ENCODE measurements at places on chromosomes 3 and 15.
A peak's percentile ranks its signal among the peaks of the same experiment; 100 is the strongest.

- DNase-seq: no peak
Measured at GRCh38 chr15:75570126-75570845, 8.8 kb downstream of the PTPN9 start.

GRCh38 chr3:178084938-178085816 lies 451.1 kb upstream of the KCNMB2 start:
- DNase-seq: peak; percentile 68

GRCh38 chr3:197186887-197187588 lies 111.4 kb downstream of the DLG1 start:
- DNase-seq: no peak

DNA sequence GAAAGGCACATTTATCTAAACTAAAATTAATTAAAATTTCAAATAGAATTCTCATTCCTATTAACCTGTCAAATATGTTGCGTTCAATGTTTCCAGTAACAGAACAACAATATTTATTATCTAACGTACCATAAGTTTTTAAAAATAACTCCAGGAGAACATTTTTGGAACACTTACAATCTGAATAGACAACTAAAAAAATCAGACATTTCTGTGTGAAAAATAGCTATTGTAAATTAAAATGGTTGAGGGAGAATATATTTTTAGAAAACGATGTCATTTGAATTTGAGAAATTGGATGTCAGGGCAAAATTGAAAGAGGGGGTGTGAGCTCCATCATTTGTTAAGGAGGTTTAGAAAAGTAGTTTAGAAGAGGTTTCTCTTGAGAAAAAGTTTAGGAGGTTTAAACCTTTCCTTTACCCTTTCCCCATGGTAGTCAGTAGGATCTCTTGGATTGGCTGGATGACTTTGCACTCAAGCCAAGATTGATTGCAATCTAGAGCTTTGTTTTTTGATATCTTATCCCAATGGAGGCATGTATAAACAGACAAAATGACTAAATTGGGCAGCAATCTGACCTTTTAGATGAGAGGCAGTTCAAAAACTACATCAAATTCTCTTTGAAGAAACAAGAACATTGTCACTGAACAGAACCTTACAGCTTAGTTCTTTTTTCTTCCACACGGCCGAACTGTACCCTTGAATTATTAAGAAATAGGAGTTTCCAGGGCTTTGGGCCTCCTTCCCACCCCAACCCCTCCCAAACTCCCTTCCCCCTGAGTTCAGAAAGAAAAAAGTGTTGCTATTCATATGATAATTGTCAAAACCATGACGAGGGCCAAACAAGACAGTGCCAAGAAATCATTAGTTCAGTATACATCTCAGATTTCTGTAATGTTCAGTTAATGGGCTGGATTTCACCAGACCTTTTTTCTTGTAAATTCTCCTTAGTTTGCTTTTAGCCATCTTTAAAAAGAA lies 79.7 kb upstream of the CDIN1 start:
- DNase-seq: no peak

Data from WTC11 (cell line).